ENCODE measurements at places on chromosomes 3 and 15.

GRCh38 chr15:65423976-65424679, 1.4 kb upstream of the IGDCC4 start:
- no peak for DNase-seq

DNA sequence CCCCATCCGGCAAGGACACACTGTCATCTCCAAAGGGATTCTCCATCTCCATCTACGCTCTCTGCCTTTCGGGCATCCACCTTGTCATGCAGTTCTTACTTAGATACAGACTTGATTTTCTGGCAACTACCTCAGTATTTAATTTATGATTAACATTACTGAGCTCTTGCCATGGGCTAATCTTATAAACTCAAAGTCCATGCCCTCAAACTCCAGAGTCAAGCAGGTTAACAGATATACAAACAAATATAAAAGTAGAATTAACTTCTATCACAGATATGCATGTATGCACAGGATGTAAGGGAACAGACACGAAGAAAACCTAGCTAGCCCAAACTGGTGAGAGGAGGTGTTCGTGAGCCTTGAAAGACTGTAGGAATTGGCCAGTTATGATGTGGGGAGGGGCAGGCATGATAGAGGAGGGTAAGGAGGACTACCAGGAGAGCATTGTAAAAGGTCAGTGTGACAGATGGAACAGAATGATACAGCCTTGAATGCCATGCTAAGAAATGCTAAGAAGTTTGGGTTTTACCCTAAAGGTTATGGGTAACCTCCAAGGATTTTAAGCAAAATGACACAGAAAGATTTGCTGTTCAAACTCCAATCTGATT, 334.3 kb downstream of the ULK4 start:
- no peak for DNase-seq

- no peak for DNase-seq
These were observed 18.2 kb downstream of the UROC1 start for GRCh38 chr3:126499401-126499800.

DNA sequence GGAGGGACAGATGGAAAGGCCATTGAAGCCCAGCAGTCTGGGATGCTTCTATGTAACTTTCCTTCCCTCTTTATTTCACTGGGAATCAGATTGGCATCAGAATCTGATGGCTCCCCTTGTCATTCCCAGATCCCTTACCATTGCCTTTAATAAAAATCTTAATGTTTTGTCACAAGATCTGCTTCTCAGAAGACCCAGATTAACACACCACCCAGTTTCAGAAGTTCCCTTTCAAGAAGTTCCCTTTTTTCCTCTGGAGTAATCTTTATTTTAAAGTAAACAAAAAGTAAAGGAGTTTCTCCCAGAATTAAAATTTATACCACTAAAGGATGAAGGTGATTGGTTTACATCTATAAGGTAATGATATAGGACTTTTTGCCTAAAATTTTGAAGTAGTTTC, 76.4 kb downstream of the UBR1 start:
- no peak for DNase-seq

DNA sequence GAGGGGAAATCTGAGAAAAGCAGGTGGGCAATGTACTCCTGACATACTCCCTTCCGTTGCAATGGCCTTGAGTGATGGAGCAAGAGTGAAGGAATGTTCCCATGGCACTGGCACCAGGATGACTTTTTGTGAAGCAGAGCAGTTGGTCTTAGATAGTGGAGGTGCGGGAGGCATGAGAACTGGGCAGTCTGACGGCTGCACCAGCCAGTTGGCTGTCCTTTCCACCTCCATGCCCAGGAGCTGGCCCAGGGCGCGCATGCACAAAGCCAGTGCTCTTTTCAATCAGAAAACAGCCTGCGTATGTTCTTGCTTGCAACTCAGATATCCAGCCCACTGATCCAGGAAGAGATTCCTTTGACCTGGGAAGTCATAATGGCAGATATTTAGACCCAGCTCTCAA, 136.8 kb downstream of the PGPEP1L start:
- DNase-seq, result no peak

GRCh38 chr15:42149493-42150218, 6.8 kb downstream of the PLA2G4F start:
- DNase-seq, result no peak

Measured in stimulated activated CD4-positive, alpha-beta T cell treated with anti-CD3 and anti-CD28 coated beads, Interleukin-2, amount 100 ng/mL, for 24 hours (primary cell).